Activated CD4-positive, alpha-beta memory T cell treated with anti-CD3 and anti-CD28 coated beads, Interleukin-2, amount 10 ng/mL, durations not matched to agents 7 days and 5 days (primary cell): ENCODE measurements at places on chromosomes 3 and 15. TPM values are rescaled to one million over a fixed set of nuclear protein-coding genes. Genes with fewer than 3 reads are reported as not detected.

DNA sequence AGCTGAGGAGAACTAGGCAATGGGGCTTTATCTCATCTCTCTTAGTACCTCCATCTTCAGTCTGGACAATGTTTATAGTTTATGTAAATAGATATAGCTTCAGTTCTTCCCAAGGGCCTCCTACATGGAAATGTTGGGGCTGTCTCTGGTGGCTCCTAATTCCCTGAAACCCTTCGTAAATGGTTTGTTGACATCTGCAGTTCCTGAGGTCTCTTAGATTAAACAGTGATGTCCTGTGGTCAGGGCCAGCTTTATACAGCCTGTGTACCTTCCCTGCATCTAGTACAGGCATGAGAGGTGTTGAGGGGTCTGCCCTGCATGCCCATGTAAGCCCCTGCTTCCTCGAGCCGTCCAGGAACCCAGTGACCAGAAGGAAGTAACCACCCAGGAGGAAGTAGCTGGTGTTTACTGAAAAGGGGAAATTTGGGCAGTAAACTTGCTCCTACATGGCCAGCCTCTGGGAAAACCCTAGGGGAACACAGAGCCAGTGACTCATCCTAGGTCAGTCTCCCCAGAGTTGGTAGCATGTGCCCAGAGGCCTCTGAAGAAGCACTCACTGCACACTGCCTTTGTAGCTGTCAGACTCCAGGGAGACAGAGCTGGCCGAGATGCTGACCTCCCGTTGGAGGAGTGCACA, 4.7 kb upstream of the TBC1D2B start:
- no peaks in the 10 kb centered on the region for H3K27me3 ChIP-seq
- peaks cover 37% of the 10 kb centered on the region for H3K4me1 ChIP-seq
- no peak overlapping the region for H3K4me3 ChIP-seq
- no peak for DNase-seq
- H3K36me3 ChIP-seq = no peaks in the 10 kb centered on the region

DNA sequence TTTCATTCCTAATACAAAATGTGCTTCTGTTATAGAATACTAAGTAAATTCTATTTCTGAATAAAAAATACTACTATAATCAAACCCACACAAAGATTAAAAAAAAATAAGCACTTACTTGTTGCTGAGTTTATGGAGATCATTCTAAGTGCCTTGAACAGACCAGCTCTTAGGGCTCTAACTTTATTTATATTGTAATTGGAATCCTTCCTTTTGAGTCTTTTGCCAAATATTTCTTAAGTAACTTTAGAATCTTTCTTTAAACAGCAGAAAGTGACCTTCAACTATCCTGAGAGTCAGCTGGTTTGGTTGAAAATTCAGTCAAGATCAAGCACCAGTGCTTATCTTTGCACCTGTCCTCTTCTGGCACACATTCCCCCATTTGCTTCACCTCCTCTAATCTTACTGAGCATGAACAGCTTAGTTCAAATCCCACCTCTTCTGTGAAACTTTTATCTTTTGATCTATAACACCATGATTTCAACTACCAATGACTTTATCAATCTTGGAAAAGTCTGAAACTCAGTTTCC, 149.3 kb downstream of the VPS13C start:
- no peak overlapping the region for H3K27ac ChIP-seq
- H3K4me1 ChIP-seq = no peaks in the 10 kb centered on the region
- no peak for DNase-seq
- no peak overlapping the region for H3K4me3 ChIP-seq
- H3K27me3 ChIP-seq = no peaks in the 10 kb centered on the region
- H3K36me3 ChIP-seq = peaks cover 50% of the 10 kb centered on the region

DNA sequence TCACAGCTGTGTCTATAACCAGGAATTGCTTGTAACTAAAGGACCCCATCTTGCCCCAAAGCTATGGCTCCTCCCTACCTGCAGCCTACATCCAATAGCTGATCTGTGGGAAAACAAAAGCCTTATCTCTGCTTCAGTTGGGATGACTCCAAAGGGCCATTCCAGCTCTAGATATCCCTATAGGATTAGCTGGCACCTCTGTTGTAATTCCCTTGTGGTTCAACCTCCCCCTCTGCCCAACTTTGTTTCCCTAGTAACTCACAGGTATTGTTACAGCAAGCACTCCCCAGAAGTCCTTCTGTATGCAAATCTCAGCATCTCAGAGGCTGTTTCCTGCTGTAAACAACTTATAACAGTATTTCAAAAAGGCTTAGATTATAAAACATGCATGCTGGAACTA, 478.6 kb downstream of the AGBL1 start:
- H3K27me3 ChIP-seq = no peaks in the 10 kb centered on the region
- no peak for DNase-seq
- no peak overlapping the region for H3K4me3 ChIP-seq
- no peaks in the 10 kb centered on the region for H3K36me3 ChIP-seq
- H3K4me1 ChIP-seq = no peaks in the 10 kb centered on the region

GRCh38 chr3:184183679-184184078, 2.3 kb upstream of the ABCF3 start:
- H3K4me1 ChIP-seq = peaks cover 29% of the 10 kb centered on the region
- H3K27me3 ChIP-seq = no peaks in the 10 kb centered on the region
- no peak for DNase-seq
- no peak overlapping the region for H3K4me3 ChIP-seq

GRCh38 chr15:78065284-78065872, 12.1 kb downstream of the TBC1D2B start:
- no peaks in the 10 kb centered on the region for H3K27me3 ChIP-seq
- H3K36me3 ChIP-seq = peaks cover 26% of the 10 kb centered on the region
- peaks cover 9% of the 10 kb centered on the region for H3K4me1 ChIP-seq
- no peak for DNase-seq

GRCh38 chr15:65791335-65792137, 557 bp downstream of the DENND4A start:
- no peak for DNase-seq
- peak overlapping the region; percentile 83 for H3K4me3 ChIP-seq
- H3K27ac ChIP-seq = peak overlapping the region; percentile 95
- H3K27me3 ChIP-seq = no peaks in the 10 kb centered on the region

- no peaks in the 10 kb centered on the region for H3K36me3 ChIP-seq
- peaks cover 56% of the 10 kb centered on the region for H3K4me1 ChIP-seq
Measured at GRCh38 chr3:5057272-5057671, 64.8 kb upstream of the ARL8B start.

DNA sequence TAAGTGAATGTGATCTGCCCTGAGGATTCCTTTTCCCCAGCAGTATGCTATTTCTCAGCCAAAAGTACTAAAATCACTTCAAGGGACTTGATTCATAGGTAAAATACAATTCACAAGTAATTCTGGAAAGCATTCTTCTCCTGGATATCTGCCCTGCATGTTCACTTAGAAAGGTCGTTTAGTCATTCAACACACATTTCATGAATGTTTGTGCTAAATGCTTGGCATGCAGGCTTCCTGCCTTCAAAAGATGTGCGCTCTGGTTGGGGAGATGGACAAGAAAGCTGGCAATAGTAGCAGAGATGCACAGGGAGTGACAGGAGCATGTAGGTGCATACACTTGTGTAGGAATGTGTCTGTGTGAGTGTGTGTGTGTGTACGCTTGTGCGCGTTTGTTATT, 360.7 kb downstream of the PTPRG start:
- H3K27ac ChIP-seq = no peak overlapping the region
- no peak for DNase-seq
- no peaks in the 10 kb centered on the region for H3K4me1 ChIP-seq
- H3K4me3 ChIP-seq = no peak overlapping the region
- no peaks in the 10 kb centered on the region for H3K36me3 ChIP-seq

DNA sequence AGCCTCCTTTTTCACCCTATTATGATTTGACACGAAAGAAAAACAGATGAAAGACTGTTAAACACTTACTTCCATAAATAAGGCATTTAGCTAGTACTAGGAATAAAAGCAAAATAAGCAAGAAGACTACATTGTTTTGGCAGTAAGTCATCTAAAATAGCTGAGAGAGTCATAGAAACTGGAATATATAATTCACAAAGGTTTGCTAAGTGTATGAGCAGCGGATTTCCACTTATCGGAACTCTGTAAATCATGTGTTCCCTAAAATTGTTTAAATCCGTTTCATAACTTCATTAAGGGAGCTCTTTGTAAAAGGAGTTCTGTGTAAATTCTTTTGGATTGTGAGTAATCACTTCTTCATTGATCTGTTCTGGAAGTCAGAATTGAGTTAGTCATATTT, 202.5 kb upstream of the CBLB start:
- H3K27me3 ChIP-seq = no peaks in the 10 kb centered on the region
- H3K4me1 ChIP-seq = peaks cover 12% of the 10 kb centered on the region
- no peak overlapping the region for H3K27ac ChIP-seq

STAB1 gene
- not detected for total RNA-seq

DNA sequence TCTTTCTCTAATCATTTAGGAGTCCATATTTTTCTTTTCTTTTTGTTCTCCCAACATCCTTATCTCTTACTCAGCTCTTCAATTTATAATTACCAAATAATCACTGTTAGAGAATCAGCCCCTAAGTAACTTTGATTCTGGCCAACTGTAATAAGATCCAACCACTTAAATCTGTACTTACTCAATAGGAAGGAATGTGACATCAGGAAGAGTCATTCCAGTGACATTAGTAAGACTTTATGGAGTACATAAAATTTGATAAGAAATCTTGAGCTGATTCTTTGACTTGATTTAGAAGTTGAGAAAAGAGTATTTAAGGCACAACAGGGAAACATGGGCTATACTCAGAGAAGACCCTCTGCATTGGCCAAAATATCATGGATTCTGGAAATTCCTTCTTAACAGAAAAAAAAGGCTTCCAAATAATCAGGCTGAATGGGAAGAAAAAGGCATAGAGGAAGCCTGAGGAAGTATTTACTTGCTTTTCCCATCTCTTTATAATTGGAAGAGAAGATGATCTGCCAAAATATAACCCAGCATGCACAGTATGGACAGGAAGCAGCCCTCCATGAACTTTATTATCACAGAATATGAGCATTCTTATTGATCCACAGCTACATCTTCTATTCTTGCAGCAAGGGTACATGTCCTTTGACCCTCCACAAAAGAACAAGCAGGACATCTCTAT, 289.7 kb upstream of the TPRG1 start:
- no peak for DNase-seq
- no peaks in the 10 kb centered on the region for H3K27me3 ChIP-seq
- H3K4me1 ChIP-seq = no peaks in the 10 kb centered on the region

GRCh38 chr15:79401301-79401700, 30.8 kb upstream of the MINAR1 start:
- H3K36me3 ChIP-seq = no peaks in the 10 kb centered on the region
- no peak overlapping the region for H3K27ac ChIP-seq
- H3K27me3 ChIP-seq = no peaks in the 10 kb centered on the region
- no peak for DNase-seq
- H3K4me1 ChIP-seq = no peaks in the 10 kb centered on the region

SPATA12 gene
- total RNA-seq = not detected

GRCh38 chr3:172189987-172190603, 150.7 kb downstream of the FNDC3B start:
- no peak overlapping the region for H3K27ac ChIP-seq
- H3K4me1 ChIP-seq = no peaks in the 10 kb centered on the region
- no peak for DNase-seq
- no peaks in the 10 kb centered on the region for H3K27me3 ChIP-seq

SPINK8 gene
- total RNA-seq = not detected

DNA sequence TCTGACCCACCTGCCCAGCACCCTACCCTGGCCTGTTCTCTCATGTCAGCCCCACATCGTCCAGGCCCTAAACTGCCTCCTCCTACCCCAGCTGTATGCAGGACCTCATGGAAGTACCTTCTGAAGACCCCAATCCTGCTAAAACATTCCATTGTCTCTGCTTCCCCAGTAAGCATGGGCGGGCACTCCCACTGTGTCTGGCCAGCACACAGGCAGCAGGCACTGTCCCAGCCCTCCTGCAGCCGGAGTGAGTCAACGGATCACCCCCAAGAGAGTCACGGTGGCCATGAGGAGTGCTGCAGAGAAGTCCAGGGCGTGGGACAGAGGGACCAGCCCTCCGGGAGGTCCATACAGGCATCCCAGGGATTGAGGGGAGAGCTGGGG, 36.4 kb upstream of the SLCO2A1 start:
- H3K27ac ChIP-seq = no peak overlapping the region
- no peak overlapping the region for H3K4me3 ChIP-seq
- no peaks in the 10 kb centered on the region for H3K4me1 ChIP-seq
- peaks cover 4% of the 10 kb centered on the region for H3K27me3 ChIP-seq

DNA sequence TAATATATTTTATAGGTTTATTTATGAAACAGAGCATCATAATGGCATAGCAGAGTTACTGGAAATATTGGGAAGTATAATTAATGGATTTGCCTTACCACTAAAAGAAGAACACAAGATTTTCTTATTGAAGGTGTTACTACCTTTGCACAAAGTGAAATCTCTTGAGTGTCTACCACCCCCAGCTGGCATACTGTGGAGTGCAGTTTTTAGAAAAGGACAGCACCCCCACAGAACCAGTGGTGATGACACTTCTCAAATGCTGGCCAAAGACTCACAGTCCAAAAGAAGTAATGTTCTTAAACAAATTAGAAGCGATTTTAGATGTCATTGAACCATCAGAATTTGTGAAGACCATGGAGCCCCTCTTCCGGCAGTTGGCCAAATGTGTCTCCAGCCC, 58.1 kb downstream of the DNAH1 start:
- H3K4me3 ChIP-seq = no peak overlapping the region
- DNase-seq = no peak
- peaks cover 7% of the 10 kb centered on the region for H3K4me1 ChIP-seq
- H3K27me3 ChIP-seq = no peaks in the 10 kb centered on the region

EOMES gene
- 5.6 TPM for total RNA-seq

GRCh38 chr3:108130701-108131474, 40.1 kb upstream of the CD47 start:
- H3K4me3 ChIP-seq = no peak overlapping the region
- H3K4me1 ChIP-seq = peaks cover 88% of the 10 kb centered on the region
- H3K27ac ChIP-seq = peak overlapping the region; percentile 11
- H3K36me3 ChIP-seq = peaks cover 75% of the 10 kb centered on the region
- H3K27me3 ChIP-seq = no peaks in the 10 kb centered on the region
- no peak for DNase-seq

DNA sequence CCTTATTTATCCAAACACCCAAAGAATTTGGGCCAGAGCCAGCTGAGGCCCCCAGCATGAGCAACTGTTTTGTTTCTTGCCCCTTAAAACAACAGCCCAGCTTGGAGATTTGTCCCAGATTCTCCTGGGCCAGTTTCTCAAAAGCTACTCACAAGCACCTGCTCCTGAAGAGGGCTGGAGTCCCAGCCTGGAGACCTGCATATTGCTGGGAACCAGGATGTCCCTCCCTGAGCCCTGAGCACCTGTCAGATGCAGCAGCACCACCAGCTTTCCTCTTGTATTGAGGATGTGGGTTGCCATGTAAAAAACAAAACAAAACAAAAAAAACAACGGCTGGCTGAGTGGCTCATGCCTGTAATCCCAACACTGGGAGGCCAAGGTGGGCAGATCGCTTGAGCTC, 7.0 kb upstream of the RFT1 start:
- H3K36me3 ChIP-seq = no peaks in the 10 kb centered on the region
- H3K4me1 ChIP-seq = peaks cover 5% of the 10 kb centered on the region
- no peak overlapping the region for H3K27ac ChIP-seq
- H3K27me3 ChIP-seq = no peaks in the 10 kb centered on the region
- no peak overlapping the region for H3K4me3 ChIP-seq

DNA sequence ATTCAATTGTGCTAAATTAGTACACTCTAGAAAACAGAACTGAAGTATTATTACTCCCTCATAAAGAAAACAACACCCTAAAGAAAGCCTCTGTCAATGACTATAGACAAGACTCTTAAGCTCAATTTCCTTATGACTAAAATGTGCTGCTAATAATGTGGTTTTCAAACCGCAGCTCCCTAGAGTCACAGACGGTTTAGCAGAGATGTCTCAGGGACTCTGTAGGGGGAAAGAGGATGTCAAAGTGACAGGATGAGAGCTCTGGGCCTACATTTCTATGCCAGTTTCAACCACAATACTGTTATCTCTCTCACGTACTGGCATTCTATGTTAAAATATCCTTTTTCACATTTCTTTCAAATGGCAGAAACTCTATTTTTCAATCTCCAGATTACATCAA, 37.6 kb upstream of the WDR49 start:
- H3K27ac ChIP-seq = peak overlapping the region; percentile 56
- peaks cover 22% of the 10 kb centered on the region for H3K4me1 ChIP-seq
- peaks cover 46% of the 10 kb centered on the region for H3K36me3 ChIP-seq
- DNase-seq = peak; percentile 53
- no peaks in the 10 kb centered on the region for H3K27me3 ChIP-seq
